ENCODE measurements at places on chromosomes 7 and 10. TPM values are rescaled to one million over a fixed set of nuclear protein-coding genes. Genes with fewer than 3 reads are reported as not detected.

Gene STAG3
- total RNA-seq: 5.1 TPM

Gene OR2A1
- total RNA-seq: not detected

Gene SNX13
- total RNA-seq: 23.4 TPM

Gene RNF32
- 0.83 TPM for total RNA-seq

Gene SCIN
- 0.35 TPM for total RNA-seq

Gene DYNC1I1
- not detected for total RNA-seq

Gene ADRB1
- total RNA-seq: 0.49 TPM

GRCh38 chr10:75040576-75040975 lies 70.9 kb upstream of the SAMD8 start:
- no peaks in the 10 kb centered on the region for H3K36me3 ChIP-seq
- H3K27me3 ChIP-seq: no peaks in the 10 kb centered on the region
- no peak overlapping the region for H3K4me3 ChIP-seq
- H3K4me1 ChIP-seq: peaks cover 7% of the 10 kb centered on the region
- H3K27ac ChIP-seq: no peak overlapping the region

DNA sequence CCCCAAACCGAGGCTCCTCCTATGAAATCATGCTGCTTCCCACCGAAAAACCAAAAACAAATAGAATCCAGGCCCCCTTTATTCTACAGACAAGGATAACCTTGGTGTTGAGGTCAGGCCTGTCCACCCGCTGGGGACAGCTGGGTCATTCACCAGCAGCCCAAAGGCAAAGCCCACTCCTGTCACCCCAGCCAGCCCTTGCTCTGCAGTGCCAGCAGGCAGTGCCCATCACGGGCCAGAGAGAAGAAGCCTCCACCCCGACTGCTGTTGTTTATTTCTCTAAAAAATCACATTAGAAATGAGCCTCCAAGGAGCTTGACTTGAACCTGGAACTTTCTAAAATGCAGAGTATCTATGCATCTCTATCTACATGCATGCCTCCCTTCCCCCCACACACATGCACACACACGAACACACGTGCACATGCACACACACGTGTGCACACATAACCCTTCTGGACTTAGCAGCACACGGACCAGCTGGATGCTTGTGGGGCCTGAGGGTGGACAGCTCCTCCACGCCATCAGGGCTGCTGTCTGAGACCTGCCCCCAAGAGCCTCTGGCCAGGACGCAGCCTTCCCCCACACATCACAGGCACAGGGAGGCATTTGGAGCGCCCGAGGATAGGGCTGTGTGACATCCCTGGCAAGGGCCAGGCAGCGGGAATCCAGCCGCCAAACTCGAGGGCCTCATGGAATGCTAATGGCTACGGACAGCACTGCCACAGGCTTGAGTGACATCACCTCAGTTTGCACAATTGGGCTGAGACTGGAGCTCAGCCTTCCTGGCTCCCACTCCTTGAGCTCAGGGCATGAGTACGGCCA lies 22.8 kb downstream of the PRKAG2 start:
- no peak for DNase-seq
- H3K27ac ChIP-seq: no peak overlapping the region
- no peaks in the 10 kb centered on the region for H3K36me3 ChIP-seq
- H3K4me1 ChIP-seq: peaks cover 12% of the 10 kb centered on the region
- no peak overlapping the region for H3K4me3 ChIP-seq

DNA sequence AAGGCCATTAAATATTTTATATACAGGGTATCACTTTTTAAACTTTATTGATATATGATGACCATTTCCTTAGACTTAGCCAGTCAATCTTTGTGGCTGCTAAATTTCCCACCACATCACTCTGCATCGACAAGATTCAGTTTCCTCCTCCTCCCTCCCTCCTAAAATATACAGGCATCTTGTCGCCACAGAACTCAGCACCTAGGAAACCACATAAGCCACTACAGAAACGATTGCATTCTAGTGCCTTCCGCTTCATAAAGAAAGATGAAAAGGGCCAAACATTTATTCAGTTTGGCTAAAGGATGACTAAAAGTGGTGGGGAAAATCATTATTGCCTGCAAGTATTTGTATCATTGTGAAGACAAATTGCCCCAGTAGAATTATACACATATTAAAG lies 30.7 kb downstream of the ERCC6 start:
- peaks cover 20% of the 10 kb centered on the region for H3K4me1 ChIP-seq
- peaks cover 6% of the 10 kb centered on the region for H3K36me3 ChIP-seq
- no peak overlapping the region for H3K27ac ChIP-seq
- no peaks in the 10 kb centered on the region for H3K27me3 ChIP-seq

- H3K4me3 ChIP-seq: no peak overlapping the region
- DNase-seq: no peak
- no peaks in the 10 kb centered on the region for H3K36me3 ChIP-seq
Measured at GRCh38 chr10:17037910-17038309, 91.7 kb downstream of the CUBN start.

DNA sequence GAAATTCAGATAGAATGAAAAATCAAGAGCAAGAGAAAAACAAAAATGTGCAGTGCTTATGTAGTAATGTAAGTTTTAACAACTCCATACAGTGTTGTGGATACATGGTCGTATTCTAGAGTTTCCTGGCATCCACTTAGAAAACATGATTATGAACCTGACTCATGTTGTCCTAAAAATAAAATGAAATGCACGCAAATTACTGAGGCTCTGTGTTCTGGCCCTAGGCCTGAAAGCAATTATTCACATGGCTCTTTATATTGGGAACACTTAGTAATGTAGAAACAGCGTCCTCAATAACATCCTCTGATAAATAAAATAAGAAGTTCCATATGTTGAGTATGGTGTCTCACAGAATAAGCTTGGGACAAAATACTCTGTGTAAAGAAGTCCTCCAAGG lies 200.2 kb upstream of the SEMA3E start:
- no peaks in the 10 kb centered on the region for H3K27me3 ChIP-seq
- H3K4me3 ChIP-seq: no peak overlapping the region
- no peak overlapping the region for H3K27ac ChIP-seq
- no peaks in the 10 kb centered on the region for H3K4me1 ChIP-seq
- no peak for DNase-seq

GRCh38 chr10:47360419-47361040 lies 12.4 kb downstream of the RBP3 start:
- no peaks in the 10 kb centered on the region for H3K36me3 ChIP-seq
- no peaks in the 10 kb centered on the region for H3K27me3 ChIP-seq
- no peak for DNase-seq
- no peak overlapping the region for H3K27ac ChIP-seq
- no peak overlapping the region for H3K4me3 ChIP-seq
- H3K4me1 ChIP-seq: no peaks in the 10 kb centered on the region

GRCh38 chr7:157271315-157271990 lies 65.4 kb upstream of the DNAJB6 start:
- no peak overlapping the region for H3K27ac ChIP-seq
- H3K4me1 ChIP-seq: peaks cover 5% of the 10 kb centered on the region
- H3K36me3 ChIP-seq: peaks cover 11% of the 10 kb centered on the region
- H3K4me3 ChIP-seq: no peak overlapping the region
- DNase-seq: no peak
- H3K27me3 ChIP-seq: no peaks in the 10 kb centered on the region

- H3K27me3 ChIP-seq: no peaks in the 10 kb centered on the region
- DNase-seq: no peak
- H3K36me3 ChIP-seq: no peaks in the 10 kb centered on the region
- H3K27ac ChIP-seq: no peak overlapping the region
Measured at GRCh38 chr7:22563621-22564241, 63.7 kb upstream of the STEAP1B start.

DNA sequence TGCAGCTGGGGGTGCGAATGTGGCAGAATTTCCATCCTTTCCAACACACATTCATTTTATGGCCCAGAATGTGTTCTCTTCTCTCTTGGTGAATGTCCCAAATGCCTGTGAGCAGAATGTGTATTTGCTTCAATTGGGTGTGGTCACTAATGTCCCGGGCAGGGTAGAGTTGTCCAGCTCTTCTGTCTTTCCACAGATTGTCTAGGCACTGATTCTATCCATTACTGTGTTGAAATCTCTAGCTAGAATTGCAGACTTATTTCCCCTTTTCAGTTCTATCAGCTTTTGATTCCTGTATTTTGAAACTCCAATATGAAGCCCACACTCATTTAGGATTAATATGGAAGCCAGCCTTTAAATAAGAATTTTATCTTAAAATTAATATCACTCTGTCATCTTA lies 14.0 kb upstream of the AKR1E2 start:
- H3K4me1 ChIP-seq: peaks cover 5% of the 10 kb centered on the region
- H3K27me3 ChIP-seq: no peaks in the 10 kb centered on the region
- H3K27ac ChIP-seq: no peak overlapping the region
- H3K36me3 ChIP-seq: no peaks in the 10 kb centered on the region

DNA sequence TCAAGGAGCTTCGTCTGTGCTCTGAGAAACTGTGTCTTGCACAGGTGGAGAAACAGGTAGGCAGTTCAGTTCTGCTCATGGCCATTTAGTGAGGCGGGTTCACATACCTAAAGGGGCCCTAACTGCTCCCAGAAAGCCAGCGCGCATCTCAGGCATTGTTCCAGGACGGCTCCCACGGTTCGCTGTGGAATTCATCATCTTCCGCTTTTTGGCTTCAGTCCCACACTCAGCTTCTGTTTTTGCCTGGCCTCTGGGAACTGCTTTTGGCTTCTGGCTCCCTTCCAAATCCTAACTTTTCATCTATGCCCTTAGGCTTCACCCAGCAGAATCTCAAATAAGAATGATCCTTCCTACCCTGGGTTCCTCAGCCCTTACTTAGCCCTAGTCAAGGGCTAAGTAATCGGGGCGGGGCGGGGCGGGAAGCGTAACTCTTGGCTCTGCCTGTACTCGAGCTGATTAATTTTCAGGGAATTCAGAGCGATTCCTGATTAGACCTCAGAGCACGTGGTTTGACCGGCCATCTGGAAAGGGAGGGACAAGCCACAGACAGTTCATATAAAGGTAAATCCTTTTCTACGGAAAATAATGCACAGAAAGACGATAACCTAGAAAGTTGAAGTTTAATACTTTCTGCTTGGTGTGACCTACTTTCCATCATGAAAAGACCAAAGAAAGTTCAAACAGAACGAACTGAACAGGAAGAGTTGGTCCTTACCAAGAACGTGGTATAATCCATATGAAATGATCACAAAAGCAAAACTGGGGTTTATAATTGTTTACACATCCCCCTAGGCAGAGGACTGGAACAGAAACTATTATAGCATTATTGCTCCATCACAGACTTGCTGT lies 105.7 kb downstream of the ST8SIA6 start:
- no peak overlapping the region for H3K4me3 ChIP-seq
- no peaks in the 10 kb centered on the region for H3K4me1 ChIP-seq
- H3K36me3 ChIP-seq: no peaks in the 10 kb centered on the region
- no peaks in the 10 kb centered on the region for H3K27me3 ChIP-seq
- no peak for DNase-seq

GRCh38 chr10:76624470-76624869 lies 1013.1 kb downstream of the KCNMA1 start:
- H3K36me3 ChIP-seq: no peaks in the 10 kb centered on the region
- H3K4me3 ChIP-seq: no peak overlapping the region
- no peaks in the 10 kb centered on the region for H3K4me1 ChIP-seq
- no peak for DNase-seq
- no peak overlapping the region for H3K27ac ChIP-seq

GRCh38 chr10:72784551-72785351 lies 92.8 kb downstream of the MCU start:
- no peaks in the 10 kb centered on the region for H3K36me3 ChIP-seq
- H3K4me1 ChIP-seq: no peaks in the 10 kb centered on the region
- H3K27me3 ChIP-seq: no peaks in the 10 kb centered on the region
- H3K27ac ChIP-seq: no peak overlapping the region
